Activated T-helper 9 cell treated with anti-CD3 and anti-CD28 coated beads, Interleukin-2, amount 50 U/mL, for 16 hours (primary cell): ENCODE measurements at places on chromosomes 12 and 14.

- no peak for DNase-seq
Observed at GRCh38 chr12:54988402-54989054, 4.0 kb upstream of the TESPA1 start.

DNA sequence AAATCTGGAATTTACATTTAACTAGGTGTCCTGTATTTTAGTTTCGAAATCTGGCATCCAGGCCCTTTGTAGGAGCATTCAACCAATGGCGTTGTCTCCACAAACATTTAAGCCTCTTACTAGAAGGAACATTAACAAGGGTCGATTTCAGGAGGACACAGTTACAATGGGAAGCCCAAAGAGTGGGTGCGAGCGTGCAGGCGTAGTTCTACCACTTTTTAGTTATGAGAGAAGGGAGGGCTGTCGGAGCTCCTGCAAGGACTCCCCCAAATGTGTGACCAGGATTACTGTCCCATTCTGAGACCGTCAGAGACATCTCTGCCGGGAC, 365 bp upstream of the ABHD4 start:
- no peak for DNase-seq

- no peak for DNase-seq
Observed at GRCh38 chr12:109720152-109720856, 6.7 kb downstream of the FAM222A start.

GRCh38 chr12:107519906-107520859, 165.4 kb upstream of the PWP1 start:
- no peak for DNase-seq

DNA sequence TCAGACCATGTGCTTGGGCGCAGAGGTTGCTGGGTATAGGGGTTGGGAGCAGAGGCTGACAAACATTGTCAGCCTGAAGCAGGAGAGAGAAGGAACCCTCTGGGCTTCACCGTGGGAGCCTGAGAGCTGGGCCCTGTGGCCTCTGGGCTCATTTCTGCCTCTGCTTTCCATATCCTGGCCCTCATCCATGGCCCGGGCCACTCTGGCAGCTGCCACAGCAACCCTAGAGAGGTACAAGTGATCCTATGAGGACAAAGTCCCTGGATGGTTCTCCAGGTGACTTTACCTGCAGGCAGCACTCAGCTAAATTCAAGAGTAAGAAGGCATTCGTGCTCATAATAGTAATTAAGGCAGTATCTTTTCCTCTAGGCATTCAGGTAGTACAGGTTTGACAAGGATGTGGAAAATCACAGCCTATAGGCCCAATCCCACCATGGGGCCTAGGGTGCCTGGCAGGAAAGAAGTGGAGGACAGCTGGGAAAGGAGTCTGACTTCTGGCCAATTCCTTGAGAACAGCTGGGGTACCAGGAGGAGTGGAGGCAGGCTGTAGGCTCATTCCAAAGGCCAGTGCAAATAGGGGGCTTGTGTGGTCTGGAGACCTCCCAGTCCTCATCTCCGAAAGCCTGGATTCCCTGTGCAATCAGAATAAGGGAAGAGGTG, 3.6 kb upstream of the TTC7B start:
- DNase-seq = no peak

GRCh38 chr12:32264961-32265360, 134.4 kb upstream of the FGD4 start:
- no peak for DNase-seq

DNA sequence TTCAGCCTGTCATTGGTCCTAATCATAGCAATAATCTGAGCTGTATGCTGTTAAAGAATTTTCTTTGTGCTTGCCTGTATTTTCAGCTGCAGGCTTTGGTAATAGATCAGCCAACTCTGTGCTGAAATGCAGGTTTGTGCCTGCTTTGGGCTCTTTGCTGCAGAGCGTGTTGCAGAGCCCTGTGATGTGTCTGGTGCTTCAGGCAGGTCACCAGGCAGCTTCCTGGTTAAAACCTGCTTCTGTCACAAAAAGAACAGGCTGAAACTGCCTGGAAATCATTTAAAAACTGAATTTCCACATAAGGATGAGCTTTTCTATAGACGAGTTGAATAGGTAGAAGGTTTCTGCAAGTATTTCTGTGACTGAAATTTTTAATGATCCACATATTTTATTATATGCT, 3.1 kb downstream of the DIP2B start:
- no peak for DNase-seq

DNA sequence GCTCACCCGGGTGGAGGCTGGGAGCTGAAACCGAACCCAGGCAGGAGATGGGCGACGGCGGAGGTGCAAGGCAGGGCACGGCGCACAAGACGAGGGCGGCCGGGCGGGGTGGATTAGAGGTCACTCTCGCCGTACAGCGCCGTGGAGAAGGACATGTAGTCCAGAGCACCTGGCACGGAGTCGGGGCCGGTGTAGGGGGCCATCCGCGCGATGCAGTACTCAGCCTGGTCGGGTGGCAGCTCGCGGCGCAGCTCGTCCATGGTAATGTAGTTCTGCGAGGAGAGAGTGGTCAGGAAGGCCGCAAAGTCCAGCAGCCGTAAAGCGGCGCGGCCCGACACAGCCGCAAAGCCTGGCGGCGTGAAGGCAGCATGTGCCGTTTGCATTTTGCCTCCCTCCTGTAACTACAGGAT, 81.9 kb upstream of the ZFP36L1 start:
- DNase-seq = no peak

GRCh38 chr12:128644664-128645296, 179.0 kb downstream of the SLC15A4 start:
- no peak for DNase-seq

DNA sequence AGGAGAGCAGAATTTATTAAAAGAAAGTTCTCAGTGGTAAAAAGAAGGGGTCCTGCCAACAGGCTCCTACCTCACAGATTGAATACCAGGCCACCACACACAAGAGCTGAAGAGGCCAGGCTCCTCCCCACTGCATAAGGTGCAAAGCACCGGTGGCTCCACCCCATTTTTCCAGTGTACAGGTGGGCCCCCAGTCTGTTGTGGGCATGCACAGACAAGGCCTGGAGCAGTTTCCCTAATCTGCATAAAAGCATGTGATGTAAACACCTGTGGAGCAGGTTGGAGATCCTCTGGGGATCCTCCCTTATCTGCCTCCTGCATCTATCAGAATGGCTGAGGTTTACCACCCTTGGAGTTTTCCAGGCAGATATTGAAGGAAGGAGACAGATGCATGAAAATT, 45.7 kb upstream of the PDZRN4 start:
- no peak for DNase-seq

- DNase-seq = no peak
Observed at GRCh38 chr12:12003609-12004008, 67.1 kb upstream of the BCL2L14 start.

GRCh38 chr12:116919247-116919661, 8.5 kb downstream of the FBXW8 start:
- DNase-seq = no peak
